ENCODE measurements at places on chromosomes 1 and 21.

DNA sequence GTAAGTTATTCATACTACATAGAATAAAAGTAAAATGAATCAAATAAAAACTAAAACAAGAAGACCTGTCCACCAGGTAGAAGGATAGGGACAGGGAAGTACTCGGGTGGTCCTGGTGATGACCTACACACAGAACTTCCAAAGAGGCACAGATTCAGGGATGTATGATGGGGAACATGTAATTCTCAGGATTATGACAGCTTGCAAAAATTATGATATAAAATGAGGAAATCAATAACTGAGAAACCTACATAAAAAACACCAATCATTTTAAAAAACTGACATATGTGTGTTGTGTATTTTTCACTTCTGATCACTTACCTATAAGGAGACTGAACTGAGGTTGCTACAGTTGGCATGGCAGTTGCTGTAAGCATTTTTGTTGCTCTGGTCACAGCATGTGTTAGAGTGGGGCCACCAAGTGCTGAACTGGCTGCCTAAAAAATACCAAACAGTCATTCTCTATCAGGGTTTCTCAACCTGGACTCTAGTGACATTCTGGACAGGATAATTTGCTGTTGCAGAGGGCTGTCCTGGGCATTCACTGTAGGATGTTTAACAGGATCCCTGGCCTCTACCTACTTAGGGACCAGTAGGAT is 73.8 kb downstream of the USP24 start:
- no peak for DNase-seq

DNA sequence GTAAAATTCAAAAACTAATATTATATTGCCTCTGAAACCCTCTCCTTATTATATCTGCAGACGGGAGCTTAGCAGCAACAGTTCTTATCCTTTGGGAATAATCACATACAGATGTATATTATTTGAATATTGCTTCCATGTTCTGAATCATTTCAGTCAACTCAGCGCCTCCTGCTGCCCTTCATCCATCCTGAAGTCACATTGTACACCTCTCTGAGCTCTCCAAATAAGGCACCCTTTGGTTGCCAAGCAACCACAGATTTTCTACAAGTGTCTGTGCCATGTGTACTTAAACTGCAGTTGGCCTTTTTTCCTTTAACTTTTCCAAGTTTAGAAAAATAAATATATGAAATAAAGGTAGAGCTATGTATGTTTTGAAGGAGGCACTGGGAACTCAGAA is 384.3 kb downstream of the LRRIQ3 start:
- no peak for DNase-seq

DNA sequence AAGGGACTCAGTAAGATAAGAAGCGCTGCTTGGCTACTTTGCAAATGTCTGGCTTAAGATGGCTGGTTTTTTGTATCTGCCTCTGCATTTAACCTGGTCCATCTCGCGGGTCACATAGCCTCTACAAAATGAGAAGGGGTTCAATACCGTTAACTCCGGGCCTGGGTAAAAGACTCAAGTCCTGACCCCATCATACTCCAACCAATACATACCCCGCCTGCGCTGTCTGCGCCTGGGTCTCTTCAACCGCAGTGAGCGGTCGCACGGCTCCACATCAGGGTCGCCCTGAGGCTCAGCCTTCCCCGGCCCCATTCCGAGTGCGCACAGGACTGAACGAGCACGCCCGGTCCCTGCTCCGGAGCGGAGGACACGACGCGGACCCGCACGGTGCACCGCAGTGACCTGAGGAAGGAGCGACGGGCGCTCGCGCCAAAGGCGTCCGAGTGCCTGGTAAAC is 558 bp upstream of the PGD start:
- DNase-seq: no peak

DNA sequence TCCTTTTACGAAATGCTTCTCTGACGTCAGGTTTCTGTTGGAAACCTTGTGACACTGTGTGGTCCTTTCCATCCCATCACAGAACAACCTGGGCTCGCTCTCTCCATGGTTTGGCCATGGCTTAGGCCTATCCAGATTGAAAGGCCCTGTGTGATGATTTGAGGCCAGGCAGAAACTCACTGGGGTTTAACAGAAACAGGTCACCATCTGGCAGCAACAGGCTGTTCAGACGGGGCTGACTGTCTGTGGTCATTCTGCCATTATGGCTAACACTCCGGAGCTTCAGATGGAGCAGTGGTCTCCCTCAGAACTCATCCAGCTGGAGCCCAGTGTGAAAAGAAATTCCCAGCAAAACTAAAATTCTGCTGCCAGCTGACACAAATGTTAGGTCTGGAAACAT is 9.3 kb downstream of the PLEKHM2 start:
- DNase-seq: no peak

- no peak for DNase-seq
These were observed 24.3 kb upstream of the IFNAR2 start for GRCh38 chr21:33205476-33205875.

DNA sequence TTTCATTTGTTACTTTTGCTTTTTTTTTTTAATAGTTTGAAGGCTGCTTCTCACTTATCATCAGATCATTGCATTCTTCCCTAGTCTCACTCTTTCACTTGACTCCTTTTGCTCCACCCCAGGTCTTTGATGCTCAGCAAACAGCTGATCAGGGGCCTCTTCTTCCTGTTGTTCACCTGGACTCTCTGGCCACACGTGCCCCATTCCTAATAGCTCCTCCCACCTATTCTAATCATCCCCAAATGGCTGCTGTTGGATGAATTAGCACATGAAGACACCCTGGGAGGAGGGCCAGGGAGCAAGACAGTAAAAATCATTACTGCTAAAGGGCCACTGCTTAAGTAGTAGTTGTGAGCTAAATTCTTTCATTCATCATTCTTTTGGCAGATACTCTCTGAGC is 119.5 kb downstream of the MAB21L3 start:
- no peak for DNase-seq

DNA sequence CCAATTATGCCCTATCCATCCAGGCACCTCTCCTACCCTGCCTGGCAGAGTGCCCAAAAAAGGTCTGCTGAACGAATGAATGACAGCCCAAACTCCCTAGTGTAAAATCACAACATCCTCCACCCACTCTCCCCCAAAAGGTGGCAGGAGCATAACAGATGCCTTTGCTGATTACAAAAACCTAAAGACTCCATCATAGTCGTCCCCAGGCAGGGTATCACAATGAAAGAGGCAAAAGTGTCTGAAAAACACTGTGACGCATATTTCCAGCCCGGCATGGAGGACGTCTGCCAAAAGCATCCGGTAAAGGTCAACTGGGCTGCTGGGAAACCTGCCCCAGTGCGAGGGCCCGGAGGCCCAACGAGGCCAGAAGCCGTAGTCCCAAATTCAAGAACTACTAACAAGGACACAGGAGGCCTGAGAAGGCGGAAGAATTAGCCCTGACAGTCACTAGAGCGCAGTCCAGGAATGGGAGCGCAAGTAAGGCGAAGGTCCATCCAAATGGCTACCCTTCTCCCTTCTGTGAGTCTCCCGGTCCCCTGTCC is 576 bp downstream of the SMIM12 start:
- DNase-seq: no peak

GRCh38 chr1:235821361-235821981 is 45.2 kb downstream of the LYST start:
- no peak for DNase-seq

GRCh38 chr1:161179698-161180097 is 2.4 kb upstream of the B4GALT3 start:
- no peak for DNase-seq

GRCh38 chr1:247966532-247967204 is 1.6 kb downstream of the OR2AK2 start:
- no peak for DNase-seq

GRCh38 chr1:60280256-60280655 is 206.7 kb upstream of the C1orf87 start:
- no peak for DNase-seq

DNA sequence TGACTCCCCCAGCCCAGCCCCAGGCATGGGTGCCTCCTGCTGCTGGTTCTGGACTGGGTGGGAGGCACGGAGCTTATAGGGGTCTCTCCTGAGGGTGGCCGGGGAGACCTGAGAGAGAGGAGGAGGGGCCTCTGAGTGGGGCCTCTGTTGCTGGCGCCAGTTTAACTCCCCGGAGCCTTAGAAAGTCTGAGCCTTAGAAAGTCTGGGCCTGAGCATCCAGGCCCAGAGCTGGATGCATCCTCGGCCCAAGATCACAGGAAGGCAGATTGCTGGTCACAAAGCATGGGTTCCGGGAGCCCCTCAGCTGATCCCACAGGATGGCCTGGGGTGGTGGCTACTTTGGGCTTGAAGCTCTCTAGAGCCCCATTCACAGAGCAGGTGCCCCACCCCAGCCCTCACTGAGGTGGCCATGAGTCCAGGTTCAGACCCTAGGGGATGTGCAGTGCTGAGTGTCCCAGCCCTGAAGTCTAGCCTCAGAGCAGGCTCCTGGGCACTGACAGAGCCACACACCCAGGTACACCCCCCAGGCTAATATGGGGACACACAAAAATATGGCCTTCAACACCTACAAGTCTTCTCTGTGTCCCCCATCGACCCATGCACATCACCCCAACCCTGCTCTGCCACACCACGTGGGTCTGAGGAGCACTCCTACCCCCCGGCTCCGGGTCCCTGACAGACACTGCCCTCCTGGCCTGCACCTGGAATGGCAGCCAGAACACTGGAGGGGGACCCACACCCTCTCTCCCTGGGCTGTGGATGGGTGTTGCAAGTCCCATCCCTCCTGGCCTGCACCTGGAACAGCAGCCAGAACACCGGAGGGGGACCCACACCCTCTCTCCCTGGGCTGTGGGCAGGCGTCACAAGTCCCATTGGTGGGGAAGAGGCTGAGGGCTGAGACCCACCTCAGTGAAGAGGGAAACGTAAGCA is 9.7 kb downstream of the PLA2G2F start:
- DNase-seq: no peak

DNA sequence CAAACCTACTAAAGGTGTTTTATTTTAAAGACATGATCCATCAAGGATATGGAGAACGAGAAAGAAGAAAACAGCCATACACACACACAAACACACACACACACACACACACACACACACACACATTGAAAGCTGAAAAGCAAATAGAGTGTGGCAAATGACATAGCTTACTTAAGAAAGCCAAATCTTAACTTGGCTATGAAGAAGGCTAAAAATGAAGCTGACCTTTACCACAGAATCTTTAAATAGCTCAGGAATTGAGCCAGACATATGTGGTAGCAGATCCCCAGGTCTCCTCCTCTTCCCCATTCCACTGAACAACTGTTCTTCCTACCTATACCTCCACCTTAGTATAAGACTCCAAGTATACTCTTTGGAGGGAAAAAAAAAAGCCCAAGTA is 185.6 kb downstream of the CLEC20A start:
- DNase-seq: no peak

- DNase-seq: no peak
These were observed 50.0 kb downstream of the KCNAB2 start for GRCh38 chr1:6095511-6096242.

GRCh38 chr21:38527737-38528136 is 29.5 kb upstream of the ERG start:
- DNase-seq: no peak

- no peak for DNase-seq
These were observed 418.8 kb downstream of the SIPA1L2 start for GRCh38 chr1:232211149-232211548.

GRCh38 chr1:228161362-228161761 is 4.2 kb upstream of the IBA57 start:
- DNase-seq: no peak

DNA sequence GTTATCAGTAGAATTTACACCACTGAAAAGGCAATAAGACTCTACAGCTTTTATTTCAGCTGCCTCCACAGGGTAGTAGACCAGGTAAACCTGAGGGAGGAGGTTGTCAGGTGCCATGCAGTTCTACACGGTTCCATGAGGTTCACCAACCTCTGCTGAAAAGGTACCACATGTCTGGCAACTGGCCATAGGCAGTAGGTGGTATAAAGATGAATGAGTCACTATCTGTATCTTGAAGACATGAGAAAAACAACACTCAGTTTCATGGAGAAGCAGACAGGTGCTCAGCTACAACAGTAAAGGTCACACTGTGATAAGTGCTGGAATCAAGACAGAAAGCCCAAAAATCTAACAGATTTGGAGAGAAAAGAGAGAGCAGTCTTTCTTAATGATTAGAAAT is 145.4 kb downstream of the PTGER3 start:
- DNase-seq: no peak

GRCh38 chr1:19000065-19000464 is 43.6 kb upstream of the IFFO2 start:
- no peak for DNase-seq

DNA sequence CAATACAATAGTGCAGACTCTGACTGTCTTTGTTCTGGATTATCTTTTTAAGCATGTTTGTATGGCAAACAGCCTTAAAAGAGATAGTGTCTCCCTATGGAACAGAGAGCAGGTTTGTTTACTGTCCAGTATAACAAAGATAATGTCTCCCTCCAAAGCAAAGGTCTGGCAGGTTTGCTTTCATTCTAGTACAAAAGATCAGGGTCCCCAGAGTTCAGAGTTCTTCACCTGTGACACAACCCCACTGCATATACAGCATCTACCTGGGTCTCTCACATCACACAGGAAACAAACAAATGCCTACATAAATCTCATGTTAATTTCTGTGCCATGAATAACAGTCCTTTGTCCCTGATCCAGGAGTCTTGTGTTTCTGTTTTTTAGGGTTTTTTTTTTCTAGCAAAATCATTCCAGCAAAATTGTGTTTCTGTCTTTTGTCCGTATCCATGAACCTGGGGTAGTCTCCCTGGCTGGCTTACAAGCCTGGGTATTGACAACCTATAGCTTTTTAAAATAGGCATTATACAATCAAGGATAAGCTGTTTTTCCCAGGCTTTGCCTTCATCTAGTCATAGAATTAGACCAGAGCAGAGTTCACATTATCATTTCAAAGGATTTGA is 89.4 kb upstream of the PTBP2 start:
- DNase-seq: no peak

GRCh38 chr1:5936621-5937372 is 55.4 kb downstream of the NPHP4 start:
- no peak for DNase-seq

GRCh38 chr1:6126028-6126427 is 54.1 kb downstream of the CHD5 start:
- no peak for DNase-seq

DNA sequence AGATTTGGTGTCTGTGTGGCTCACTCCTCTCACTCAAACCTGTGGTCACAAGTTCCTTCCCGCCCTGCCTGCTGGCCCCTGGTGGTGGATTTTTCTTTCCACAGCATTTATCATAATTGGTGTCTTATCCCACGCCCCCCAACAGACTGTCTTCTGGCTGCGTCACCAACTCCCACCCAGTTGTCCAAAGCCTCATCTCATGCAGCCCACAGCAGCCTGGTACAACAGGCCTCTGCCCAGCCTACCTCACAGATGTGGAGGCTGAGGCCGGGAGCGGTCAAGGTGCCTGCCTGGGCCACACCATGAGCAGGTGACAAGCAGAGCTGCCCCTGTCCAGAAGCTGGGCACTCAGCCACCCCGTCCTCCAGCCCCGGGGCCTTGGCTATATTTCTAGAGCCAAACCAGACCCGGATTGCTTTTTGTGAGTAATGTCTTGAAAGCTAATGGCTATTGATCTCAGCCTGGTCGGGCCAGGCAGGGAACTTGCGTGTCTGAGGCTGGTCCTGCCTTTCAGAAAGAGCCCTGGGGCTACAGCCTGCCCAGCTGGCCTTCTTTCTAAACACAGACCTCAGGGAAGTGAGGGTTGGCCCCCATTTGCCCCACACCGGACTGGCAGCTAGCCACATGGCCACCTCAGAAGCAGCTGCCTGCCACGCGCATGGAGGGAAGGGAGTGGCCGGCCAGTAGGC is 2.6 kb downstream of the KCNAB2 start:
- no peak for DNase-seq

- DNase-seq: no peak
These were observed 1.5 kb downstream of the RGS7 start for GRCh38 chr1:241355311-241356010.

GRCh38 chr1:178536844-178537371 is 24.0 kb downstream of the TEX35 start:
- DNase-seq: no peak

All from stimulated activated CD8-positive, alpha-beta memory T cell treated with anti-CD3 and anti-CD28 coated beads, Interleukin-15, amount 100 ng/mL, for 4 hours (primary cell).